ENCODE measurements at places on chromosomes 6 and 20.

DNA sequence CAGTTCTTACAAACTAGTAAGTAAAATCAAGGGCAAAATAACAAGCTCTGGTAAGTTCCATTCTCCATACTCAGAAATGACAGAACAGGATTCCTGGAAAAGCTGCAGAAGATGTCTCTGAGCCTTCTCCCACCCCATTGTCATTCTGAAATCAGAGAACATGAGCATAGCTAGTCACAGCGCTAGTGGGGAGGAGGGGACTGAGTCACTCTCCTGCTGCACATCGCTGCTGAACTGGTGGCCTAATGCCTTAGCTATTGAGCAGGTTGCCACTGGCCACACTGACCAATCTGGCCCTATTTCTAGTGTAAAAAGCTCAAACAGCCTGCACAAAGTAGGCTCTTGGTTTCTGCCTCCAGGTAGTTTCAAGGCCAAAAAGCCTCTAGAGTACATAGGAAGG is 26.1 kb upstream of the RIPPLY2 start:
- no peak for DNase-seq

- DNase-seq: peak; percentile 69
Measured at GRCh38 chr20:32112841-32113240, 3.3 kb downstream of the TM9SF4 start.

- peak; percentile 45 for DNase-seq
Measured at GRCh38 chr6:7727946-7728854, 2.3 kb downstream of the BMP6 start.

- no peak for DNase-seq
Measured at GRCh38 chr20:22582386-22582963, 1.9 kb downstream of the FOXA2 start.

DNA sequence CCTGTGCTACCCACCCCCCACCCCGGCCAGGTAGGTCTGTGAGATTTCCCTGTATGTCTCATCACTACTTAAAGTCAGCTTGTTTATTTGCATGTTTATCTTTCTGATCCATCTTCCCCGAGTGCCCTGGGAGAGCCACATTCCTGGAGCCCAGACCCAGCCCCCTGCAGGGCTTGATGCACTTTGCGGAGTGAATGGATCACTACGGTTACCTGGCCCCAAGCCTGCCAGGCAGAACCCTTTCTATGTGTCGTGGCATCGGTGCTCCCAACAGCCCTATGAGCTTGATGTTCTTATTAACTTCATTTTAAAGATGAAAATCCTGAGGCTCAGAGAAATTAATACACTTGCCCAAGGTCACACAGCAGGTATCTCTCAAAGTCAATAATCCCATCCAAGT is 13.6 kb upstream of the SLCO4A1 start:
- no peak for DNase-seq

DNA sequence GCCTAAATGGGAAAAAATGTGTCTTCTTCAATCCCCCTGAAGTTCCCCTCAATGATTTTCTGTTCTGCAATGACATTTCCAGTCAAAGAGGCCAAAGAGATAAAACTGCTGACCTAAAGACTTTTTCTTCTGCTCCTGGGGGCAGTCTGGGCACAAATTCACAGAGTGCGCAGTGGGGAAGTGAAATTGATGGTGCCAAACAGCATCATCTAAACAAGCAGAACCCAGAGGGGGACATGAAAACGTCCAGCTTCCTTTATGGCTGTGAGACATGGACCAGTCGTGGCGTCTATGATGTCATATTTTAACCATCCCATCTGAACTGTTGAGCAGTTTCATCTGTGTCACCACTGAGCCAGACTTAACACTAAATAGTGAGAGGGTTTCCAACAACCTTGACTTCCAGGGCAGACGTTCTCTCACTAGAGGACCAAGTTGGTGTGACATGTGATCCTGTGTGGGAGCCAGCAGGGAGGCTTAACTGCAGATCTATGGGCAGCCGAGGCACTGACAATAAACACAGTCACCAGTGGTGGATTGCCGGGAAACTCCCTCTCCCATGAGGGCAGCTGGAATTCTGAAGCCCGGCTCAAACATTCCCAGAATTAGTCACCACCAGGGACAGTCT is 12.4 kb downstream of the SCML4 start:
- DNase-seq: no peak
